Fibroblast of skin of right quadriceps (primary cell): ENCODE measurements at places on chromosomes 3 and 15.

DNA sequence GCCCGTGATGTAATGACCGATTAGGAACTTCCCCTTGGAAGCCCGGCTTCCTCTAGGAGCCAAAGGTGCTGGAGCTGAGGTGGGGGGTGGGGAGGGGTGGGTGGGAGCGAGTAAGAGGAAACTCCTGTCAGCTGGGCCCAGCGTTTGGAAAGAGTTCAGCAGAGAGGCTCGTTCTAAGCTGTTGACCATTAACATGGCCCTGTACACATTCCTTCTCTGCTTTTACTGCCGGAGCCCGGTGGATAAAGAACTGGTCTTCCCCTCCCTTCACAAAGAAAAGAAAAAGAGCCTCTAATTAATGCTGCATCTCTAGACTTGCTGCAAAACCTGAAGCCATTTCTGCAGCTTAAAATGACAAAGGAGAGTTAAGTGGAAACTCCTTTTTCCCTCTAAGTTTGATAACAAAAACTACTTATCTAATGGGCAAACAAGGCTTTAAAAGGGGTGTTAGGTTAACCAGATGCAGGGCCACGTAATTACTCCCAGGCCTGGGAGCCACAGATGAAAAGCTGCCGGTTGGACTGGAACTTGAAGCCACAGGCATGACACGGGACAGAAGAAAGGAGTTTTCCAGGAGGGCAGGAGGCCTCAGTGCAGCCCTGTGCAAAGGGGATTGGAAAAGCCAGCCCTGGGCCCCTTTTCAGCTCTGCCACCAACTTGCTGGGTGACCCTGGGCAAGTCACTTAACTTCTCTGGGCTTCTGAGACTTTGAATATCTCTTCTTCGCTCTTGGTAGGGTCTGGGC is 71.3 kb downstream of the SMAD6 start:
- DNase-seq: no peak

DNA sequence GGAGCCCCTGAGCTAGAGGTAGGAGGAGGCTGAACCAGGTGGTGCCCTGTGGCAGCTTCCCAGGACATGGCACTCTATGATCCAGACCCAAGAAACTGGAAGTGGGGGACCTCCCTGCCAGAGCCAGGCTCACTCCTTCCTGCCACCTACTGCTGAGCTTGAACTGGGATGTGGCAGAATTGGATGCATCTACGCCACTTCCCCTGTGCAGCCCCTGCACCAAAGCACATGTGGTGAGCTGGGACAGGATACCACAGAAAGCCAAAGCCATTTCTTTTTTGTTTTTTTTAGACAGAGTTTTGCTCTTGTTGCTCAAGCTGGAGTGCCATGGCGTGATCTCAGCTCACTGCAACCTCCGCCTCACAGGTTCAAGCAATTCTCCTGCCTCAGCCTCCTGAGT is 518.0 kb upstream of the PPP2R3A start:
- DNase-seq: no peak

- DNase-seq: no peak
These were observed 5.2 kb downstream of the POC1A start for GRCh38 chr3:52149021-52149420.

- no peak for DNase-seq
These were observed 98.3 kb downstream of the CMSS1 start for GRCh38 chr3:99915906-99916432.

DNA sequence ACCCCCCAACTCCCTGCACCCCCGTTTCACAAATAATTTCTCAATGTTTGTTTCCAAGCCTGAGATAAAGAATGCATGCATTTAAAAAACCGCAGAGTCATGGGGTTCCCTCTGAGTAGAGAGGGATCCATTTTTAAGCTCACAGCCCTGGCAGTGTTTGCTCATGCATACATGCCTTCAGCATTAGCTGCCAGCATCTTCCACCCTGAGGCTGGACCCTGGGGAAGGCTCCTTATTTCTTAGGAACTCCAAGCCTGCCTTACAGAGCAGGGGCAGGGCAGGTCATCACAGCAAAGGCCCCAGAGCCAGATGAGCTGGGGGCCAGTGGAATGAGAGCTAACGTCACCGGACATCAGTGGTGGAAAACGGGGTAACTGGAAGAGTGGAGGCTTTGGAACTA is 31.3 kb downstream of the TLE3 start:
- peak; percentile 52 for DNase-seq

- DNase-seq: no peak
These were observed 37.9 kb downstream of the TJP1 start for GRCh38 chr15:29784413-29784812.
